ENCODE measurements at places on chromosomes 5 and 9. TPM values are rescaled to one million over a fixed set of nuclear protein-coding genes. Genes with fewer than 3 reads are reported as not detected.

GRCh38 chr9:2603621-2604020 is 18.0 kb upstream of the VLDLR start:
- DNase-seq: no peak

DNA sequence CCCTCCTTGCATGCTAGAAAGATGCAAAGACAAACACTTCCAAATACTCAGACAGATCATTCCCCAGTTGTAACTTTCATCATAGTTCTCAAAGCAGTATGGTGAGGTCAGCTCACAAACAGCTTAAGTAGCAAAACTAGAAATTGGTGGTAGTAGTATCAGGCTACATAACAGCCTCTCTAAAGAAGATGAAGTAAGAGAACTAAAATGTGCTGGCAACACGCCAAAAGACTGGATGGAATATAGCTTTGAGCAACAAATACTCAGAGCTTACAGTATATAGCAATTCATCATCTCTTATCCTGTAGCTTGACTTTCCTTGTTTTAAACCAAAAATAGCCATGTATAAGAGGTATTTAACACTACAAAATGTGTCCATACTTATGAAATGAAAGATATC is 7.5 kb downstream of the PFDN1 start:
- DNase-seq: peak; percentile 27

DNA sequence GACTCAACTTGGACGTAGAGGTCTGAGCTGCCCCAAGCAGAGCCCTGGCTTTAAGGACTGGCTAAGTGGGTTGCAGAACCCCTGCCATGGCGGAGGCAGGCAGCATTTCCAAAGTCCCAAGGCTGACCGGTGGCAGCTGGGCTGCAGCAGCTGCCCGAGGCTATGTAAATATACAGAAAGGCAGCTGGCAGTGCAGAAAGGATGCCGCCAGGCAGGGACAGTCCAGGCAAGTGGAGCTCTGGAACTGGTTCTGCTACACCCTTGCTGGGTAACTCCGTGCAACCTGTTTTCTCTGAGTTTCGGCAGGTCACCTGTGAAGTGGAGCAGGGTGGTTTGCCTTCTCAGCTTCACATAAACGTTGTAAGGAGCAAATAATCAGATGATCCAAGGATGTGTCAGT is 46.0 kb downstream of the SHB start:
- no peak for DNase-seq

- DNase-seq: no peak
These were observed 35.8 kb upstream of the HMCN2 start for GRCh38 chr9:130229759-130230158.

GRCh38 chr9:73611032-73611431 is 459.4 kb downstream of the ANXA1 start:
- DNase-seq: no peak

DNA sequence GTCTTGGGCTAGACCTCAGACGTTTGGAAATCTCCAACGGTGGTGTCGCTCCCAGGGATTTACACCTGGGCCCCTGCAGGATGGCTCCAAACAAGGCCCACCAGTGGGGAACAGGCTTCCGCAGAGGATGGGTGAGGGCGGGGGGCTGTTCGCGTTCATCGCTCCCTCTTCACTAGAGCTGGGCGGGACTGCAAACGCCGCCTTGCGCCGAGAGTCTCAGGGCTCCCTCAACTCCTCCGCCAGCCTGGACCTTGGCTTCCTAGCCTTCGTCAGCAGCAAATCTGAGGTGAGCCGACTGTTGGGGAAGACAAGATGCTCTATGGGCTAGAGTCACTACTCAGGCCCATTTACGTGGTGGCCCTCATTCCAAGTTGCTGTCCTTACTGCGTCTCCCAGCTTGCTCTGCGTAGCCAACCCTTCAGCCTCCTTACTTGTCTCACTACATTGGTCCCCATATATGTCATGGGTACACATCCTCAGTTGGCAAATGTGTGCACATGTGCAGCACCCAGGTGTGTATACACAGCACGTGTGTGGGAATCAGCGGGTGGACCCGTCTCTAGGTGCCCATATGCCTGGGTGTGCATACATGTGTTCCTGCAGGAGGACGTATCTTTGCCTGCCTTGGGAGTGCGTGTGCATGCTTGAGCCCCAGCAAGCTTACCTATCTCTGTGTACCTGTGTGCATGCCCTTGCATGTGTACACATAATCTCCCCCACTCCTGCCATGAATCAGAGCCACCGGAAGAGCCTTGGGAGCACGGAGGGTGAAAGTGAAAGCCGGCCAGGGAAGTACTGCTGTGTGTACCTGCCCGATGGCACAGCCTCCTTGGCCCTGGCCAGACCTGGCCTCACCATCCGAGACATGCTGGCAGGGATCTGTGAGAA is 10.5 kb downstream of the RGS14 start:
- DNase-seq: no peak

DNA sequence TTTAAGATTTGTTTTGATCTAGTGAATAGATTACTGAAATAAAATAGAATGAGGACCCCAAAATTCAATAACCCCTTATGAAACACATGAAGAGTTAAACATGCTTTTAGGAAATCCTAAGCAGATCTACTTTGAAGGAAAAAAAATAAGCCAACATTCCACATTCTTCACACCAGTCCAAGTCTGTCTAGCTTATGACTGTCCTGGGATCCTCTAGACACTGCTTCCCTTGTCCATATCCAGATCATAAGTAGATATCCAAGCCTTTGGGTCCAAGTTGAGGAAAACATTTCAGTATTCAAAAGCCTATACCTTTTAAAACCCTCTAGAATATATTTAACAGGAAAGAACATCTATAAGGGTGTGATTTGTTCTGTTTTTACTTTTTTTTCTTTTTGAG is 58.8 kb upstream of the MINAR2 start:
- DNase-seq: no peak

- no peak for DNase-seq
These were observed 44.4 kb upstream of the AFAP1L1 start for GRCh38 chr5:149227168-149227826.

GRCh38 chr5:170021506-170021905 is 41.2 kb upstream of the INSYN2B start:
- DNase-seq: no peak

GRCh38 chr5:76737846-76738245 is 21.9 kb downstream of the F2R start:
- DNase-seq: no peak

DNA sequence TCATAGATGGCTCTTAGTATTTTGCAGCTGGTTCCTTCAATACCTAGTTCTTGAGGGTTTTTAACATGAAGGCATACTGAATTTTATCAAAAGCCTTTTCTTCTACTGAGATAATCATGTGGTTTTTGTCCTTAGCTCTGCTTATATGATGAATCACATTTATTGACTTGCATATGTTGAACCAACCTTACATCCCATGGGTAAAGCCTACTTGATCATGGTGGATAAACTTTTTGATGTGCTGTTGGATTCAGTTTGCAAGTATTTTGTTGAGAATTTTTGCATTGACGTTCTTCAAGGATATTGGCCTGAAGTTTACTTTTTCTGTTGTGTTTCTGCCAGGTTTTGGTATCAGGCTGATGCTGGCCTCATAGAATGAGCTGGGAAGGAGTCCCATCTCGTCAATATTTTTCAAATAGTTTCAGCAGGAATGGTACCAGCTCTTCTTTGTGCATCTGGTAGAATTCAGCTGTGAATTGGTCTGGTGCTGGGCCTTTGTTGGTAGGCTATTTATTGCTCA is 49.7 kb downstream of the YIPF5 start:
- DNase-seq: no peak

- no peak for DNase-seq
These were observed 55.6 kb downstream of the CMYA5 start for GRCh38 chr5:79745255-79745654.

GRCh38 chr9:16136961-16137360 is 584.1 kb downstream of the CCDC171 start:
- no peak for DNase-seq

DNA sequence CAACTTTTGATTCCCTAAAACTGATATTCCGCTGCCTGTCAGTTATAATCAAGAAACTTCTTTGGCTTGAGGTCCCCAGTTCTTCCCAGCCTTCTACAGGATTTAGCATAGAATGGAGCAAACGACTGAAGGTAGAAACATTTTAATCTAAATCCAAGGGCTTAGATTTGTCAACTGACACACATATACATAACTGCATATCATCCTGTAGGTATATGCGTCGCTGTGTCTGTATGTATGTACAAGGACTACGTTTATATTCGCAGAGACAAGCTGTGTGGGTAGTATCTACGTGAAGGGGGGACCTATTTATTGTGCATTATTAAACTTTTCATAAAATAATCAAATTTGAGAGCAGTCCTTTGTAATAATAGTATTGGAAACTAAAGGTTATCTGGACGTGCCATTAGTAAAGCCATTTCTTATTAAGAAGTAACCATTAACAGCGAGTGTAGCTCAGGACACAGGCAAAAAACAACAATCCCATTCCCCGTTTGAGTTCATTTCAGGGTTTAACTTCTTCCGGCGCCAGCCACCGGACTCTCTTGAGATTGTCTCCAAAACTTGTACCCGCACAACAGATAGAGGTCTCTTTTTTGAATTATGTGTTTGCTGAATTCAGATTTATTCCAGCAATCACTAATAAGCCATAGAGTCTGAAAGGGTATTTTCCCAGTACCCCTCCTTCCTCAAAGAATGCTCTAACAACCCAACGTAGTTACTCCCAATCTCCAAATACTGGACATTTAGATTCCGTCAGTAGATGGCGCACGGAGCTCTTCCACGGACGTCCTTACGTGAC is 2.1 kb upstream of the MLLT3 start:
- DNase-seq: peak; percentile 51

DNA sequence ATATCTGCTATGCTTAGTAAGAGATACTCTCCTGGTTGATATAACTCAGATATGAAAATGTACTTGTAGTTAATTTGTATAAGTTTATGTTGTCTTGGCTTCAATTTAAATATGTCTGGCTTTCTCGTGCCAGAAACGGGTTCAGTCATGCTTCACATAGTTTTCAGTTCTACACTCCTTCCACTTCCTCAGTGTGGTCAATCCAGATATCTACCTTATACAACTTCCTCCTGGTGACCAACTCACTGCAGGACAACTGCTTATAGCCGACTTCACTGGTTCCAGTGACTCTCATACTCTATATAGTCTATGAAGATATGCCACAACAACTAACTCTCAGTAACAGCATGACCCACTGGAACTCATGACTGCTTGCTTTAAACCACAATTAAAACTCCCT is 690.4 kb downstream of the SLCO4C1 start:
- no peak for DNase-seq

GRCh38 chr5:117763271-117763670 is 1188.6 kb upstream of the SEMA6A start:
- no peak for DNase-seq

- DNase-seq: no peak
These were observed 62.0 kb downstream of the AMBP start for GRCh38 chr9:114016101-114016500.

GRCh38 chr5:71932655-71933338 is 174.5 kb upstream of the MAP1B start:
- no peak for DNase-seq

- DNase-seq: no peak
These were observed 43.1 kb downstream of the ISOC1 start for GRCh38 chr5:129137637-129138036.

- DNase-seq: no peak
These were observed 108.0 kb downstream of the FBXO38 start for GRCh38 chr5:148491793-148492184.

The IFNA21 gene
- total RNA-seq: not detected

The TUSC1 gene
- total RNA-seq: 0.79 TPM

The GAPT gene
- not detected for total RNA-seq

The ZFP37 gene
- 1.2 TPM for total RNA-seq

The KIF4B gene
- 0.30 TPM for total RNA-seq

The ARHGEF28 gene
- total RNA-seq: 0.30 TPM

The PIP5K1B gene
- total RNA-seq: 2.5 TPM

The AFF4 gene
- 33.6 TPM for total RNA-seq

The ZNF462 gene
- 0.76 TPM for total RNA-seq

The GIN1 gene
- 8.5 TPM for total RNA-seq

The DDX46 gene
- 81.9 TPM for total RNA-seq

The HTR1A gene
- not detected for total RNA-seq
